Stimulated activated effector memory CD8-positive, alpha-beta T cell treated with anti-CD3 and anti-CD28 coated beads, Interleukin-12 subunit alpha, Interleukin-12 subunit beta, amount 100 ng/mL, for 72 hours (primary cell): ENCODE measurements at places on chromosomes 16 and 17.

DNA sequence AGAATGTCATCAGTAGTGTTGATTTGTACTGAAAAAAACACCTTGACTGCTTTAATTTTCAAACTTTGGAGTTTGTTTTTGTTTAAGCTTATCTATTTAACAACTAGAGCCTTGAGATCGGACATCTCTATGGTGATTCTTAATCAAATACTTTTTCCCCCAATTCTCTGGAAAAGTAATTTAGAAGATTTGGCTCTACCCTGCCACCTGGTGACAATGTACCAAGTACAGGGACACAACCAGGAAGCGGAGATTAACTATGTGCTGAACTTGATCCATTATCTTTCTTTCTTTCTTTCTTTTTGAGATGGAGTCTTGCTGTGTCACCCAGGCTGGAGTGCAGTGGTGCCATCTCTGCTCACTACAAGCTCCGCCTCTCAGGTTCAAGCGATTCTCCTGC, 30.8 kb downstream of the USP43 start:
- no peak for DNase-seq

GRCh38 chr17:66849851-66850580, 15.1 kb downstream of the CACNG5 start:
- no peak for DNase-seq

DNA sequence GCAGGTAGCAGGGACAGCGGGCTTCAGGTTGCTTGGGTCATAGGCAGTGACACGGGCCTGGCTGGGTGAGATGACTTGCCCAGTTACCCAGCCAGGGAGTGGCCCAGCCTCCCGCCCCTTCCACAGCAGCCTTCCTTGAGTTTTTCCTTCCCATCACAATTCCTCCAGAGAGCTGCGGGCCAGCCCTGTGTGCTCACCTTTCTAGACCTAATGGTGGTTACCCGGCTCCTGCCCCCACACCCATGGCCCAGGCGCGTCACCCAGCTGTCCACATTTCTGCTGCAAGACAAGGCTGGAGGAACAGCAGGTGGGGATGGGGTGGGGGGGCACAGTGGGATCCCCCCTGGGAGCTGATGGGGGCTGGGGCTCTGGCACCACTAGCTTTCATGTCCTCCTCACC, 203.2 kb downstream of the NTN1 start:
- DNase-seq: no peak

GRCh38 chr17:37176723-37177122, 199.1 kb upstream of the C17orf78 start:
- DNase-seq: no peak

GRCh38 chr17:76080768-76081287, 1.8 kb downstream of the ZACN start:
- no peak for DNase-seq

DNA sequence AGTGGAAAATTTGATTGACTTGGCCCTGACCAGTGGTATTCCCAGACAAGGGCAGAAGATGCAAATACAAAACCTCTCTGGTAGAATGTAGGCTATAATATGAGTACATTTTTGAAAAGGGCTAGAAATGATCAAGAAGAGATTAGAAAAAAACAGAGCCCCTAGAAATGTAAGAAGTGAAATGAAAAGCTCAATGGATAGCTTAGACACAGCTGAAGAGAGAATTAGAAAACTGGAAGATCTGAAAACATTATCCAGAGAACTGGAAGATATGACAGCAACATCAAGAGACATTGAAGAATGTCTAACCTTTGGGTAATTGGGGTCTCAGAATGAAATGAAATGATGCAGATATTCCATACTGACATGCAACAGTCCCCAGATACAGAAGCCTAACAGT, 105.2 kb upstream of the ZNF750 start:
- no peak for DNase-seq

DNA sequence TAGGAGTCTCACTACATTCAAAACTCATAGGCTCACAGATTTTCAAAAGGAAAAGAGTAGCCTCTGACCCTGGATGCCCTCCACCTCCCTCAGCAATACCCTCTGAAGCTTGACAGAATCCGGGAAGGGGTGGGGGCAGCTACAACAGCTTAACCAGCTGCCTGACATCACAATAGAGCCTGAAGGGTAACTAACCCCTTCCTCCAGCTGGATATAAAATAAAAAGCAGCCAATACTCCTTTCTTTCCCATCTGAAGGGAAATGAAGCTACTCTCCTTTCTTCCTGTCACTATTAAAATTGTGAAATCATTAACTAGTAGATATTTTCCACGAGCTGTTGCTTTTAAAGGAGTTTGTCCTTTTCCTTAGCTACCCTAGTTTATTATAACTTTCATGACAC, 24.0 kb downstream of the USP31 start:
- no peak for DNase-seq

GRCh38 chr16:66515596-66516508, 34.1 kb downstream of the TK2 start:
- DNase-seq: no peak

GRCh38 chr16:8373676-8374431, 216.5 kb downstream of the TMEM114 start:
- no peak for DNase-seq

DNA sequence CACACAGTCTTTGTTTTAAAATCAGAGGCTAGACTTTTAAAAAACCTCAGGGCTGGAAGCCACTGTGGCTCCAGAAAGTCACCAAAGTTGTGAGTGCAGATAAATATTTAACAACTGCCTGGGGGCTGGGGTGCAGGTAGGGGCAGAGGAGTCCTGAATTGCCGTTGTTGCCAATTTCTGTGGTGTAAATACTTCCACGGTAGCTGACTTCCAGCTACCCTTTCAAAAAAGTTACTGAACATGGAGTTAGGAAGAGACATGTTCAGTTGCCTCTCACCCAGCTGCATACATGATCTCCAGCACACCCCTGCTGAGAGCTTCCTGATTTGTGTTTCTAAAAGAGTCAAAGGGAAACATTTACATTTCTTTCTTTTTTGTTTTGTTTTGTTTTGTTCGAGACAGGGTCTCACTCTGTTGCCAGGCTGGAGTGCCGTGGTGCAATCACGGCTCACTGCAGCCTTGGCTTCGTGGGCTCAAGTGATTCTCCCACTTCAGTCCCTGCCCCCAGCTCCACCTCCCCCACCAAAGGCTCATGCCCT, 58.7 kb downstream of the PLXDC1 start:
- no peak for DNase-seq

GRCh38 chr17:52128721-52129120, 29.8 kb downstream of the CA10 start:
- DNase-seq: no peak

GRCh38 chr17:81429821-81430551, 34.7 kb downstream of the BAHCC1 start:
- no peak for DNase-seq

GRCh38 chr16:56807011-56807675, 57.9 kb upstream of the SLC12A3 start:
- DNase-seq: no peak

DNA sequence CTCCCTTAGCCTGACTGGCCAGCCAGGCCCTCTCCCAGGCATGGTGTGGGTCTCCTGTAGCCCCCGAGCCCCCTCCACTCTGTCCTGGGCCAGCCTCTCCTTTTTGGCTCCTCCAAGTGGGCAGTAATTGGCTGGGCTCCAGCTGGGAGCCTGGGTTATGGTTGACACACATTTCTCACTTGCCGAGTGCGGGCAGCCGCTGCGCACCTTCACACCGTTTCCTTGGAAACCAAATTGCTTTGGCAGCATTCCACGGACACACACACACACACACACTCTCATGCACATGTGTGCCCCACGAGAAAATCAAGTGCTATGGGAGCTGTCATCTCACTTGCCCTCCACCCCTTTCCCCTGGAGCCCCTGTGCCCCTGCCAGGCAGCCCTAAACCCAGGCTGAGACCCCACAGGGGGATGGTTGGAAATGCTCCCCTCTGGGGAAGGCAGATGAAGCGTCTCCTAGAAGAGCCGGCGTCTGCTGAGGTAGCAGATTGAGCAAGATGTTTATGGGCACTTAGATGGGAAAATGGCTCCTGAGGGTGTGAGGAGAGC, 402.7 kb upstream of the TNRC6C start:
- no peak for DNase-seq

- no peak for DNase-seq
Measured at GRCh38 chr17:4938688-4939545, 929 bp downstream of the SLC25A11 start.

DNA sequence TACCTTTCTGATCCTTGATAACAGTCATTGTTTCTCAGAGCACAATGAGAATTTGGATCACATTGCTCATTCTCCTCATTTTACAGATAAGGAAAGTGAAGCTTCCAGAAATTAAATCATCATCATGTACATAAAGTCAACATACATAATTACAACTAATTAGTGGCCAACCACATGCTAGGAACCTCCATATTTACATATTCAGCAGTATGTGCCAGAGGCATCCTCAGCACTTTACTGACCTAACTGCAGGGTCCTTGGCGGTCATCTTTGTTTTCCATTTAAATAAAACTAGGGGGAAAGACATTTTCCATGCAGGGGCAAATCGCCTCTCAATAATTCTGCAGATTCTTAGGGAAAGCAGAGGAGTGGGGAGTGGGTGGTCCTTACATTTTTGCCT, 752.9 kb downstream of the KCNJ2 start:
- no peak for DNase-seq

DNA sequence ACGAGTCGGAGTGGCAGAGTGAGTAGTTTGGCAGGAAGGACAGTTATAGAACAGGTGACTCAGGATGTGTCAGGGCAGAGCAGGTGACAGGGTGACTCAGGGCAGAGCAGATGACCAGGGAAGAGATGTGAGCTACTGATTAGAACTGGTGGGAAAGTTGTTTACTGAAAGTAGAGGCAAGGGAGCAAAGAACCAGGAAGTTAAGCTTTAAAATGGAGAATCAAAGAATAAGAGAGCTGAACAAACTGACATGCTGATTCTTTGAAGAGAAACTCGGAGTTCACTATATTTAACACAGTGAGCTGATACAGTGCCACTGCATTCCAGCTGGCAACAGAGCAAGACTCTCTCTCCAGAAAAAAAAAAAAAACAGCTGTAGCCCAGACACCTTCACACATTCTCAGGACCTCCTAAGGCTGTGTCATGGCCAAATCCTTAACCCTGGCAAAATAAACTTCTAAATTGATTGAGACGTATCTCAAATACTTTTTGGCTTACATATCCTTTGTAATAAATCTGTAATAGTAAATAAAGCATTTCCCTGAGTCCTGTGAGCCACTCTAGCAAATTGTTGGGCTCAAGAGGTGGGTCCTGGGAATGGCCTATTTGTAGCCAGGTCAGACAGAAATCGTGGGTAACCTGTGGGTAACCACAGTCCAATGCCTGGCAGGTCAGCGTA, 12.3 kb upstream of the UBE2I start:
- no peak for DNase-seq

DNA sequence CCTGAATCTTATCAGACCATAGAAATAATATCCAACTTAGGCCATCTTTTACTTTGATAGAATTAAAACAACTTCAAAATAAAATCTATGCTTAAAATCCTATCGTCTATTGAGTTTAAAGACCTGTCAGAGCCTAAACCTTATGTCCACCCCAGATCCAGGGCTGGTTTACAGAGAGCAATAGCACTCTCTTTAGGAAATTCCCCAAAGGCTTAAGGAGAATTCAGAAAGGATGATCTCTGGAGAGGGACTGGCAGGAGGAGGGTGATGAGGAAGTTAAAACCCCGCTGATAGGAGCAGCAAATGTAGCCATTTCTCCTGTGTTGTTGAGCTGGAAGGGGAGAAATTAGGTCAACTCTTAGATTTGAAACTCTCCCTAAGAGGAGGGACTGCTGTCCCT, 175.3 kb downstream of the HS3ST4 start:
- no peak for DNase-seq

DNA sequence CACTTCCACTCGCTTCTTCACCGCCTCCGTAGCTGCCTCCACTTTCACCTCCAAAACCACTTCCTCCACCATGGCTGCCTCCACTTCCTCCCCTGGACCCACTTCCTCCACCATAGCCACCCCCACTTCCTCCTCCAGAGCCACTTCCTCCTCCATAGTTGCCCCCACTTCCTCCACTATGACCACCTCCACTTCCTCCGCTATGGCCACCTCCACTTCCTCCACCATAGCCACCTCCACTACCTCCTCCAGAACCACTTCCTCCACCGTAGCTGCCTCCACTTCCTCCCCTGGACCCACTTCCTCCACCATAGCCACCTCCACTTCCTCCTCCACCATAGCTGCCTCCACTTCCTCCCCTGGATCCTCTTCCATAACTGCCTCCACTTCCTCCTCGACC, 4.5 kb downstream of the KRT9 start:
- DNase-seq: no peak

GRCh38 chr16:78448658-78449271, 349.3 kb downstream of the WWOX start:
- no peak for DNase-seq

DNA sequence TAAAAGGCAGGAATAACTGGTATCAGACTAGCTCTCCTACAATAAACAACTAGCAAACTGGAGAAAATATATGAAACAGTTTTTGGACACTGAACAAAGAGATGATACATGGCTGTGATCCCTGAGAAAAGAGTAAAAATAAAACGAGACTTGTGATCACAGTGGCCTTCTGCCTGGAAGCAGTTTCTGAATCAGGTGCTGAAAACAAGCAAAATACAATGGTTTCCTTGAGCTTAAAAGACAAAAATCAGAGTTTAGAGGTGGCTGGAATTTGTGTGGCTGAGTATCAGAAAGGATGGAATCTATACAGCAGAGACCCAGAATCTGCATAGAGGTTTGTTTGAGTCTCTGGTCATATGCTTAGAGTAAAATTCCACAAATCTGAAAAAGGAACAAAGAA, 242.5 kb upstream of the SOX9 start:
- DNase-seq: no peak

DNA sequence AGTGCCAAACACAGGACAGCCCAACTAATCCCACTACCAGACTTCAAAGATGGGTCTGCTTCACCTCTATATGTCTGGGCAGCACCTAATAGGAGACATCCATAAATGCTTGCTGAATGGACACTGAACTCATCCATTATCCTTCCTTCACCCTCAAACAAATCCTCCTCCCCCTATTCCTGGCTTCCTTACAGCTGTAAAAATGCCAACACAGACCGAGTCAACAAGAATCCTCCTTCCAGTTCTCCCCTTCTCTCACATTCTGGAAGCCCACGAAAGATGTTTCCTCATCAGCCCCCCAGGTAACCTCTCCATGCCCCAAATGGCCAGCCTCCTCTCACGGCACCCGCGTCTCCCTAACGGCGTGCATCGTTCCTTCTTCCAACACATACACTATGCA, 12.3 kb downstream of the PELP1 start:
- DNase-seq: no peak

DNA sequence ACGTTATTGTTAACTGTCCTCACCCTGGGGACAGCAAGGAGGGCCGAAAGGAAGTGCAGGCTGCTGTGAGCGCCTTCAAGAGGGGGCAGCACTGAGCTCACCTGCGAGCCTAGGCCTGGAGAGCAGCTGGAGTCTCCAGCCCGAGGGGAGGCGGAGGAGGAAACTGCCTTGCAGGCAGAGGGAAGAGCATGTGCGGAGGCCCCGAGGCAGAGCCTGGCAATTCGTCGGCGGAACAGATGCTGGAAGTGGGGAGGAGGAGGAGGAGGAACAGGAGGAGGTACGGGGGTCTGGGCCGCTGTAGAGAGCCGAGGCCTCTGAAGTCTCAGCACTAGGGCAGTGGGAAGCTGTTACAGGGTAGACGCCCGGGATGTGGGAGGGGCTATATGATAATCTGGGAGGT, 49.6 kb upstream of the PLCG2 start:
- DNase-seq: no peak
